HTR-8/SVneo (cell line): ENCODE measurements at places on chromosomes 11 and 22.

DNA sequence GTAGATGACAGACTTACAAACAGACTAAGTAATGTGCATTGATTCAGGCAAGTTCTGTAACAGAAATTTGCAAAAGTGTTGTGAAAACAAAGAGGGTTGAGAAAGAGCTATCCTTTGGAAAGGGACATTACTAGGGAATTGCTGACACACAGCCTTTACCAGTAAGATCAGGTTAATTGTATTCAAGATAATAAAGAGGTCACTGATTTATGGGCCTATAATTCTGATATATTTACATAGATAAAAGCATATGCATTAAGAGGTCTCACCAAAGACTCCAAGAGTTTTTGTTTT is 138.7 kb downstream of the MAML2 start:
- no peak for DNase-seq

GRCh38 chr11:33869481-33870422 is 22.1 kb downstream of the LMO2 start:
- DNase-seq, result peak; percentile 25

DNA sequence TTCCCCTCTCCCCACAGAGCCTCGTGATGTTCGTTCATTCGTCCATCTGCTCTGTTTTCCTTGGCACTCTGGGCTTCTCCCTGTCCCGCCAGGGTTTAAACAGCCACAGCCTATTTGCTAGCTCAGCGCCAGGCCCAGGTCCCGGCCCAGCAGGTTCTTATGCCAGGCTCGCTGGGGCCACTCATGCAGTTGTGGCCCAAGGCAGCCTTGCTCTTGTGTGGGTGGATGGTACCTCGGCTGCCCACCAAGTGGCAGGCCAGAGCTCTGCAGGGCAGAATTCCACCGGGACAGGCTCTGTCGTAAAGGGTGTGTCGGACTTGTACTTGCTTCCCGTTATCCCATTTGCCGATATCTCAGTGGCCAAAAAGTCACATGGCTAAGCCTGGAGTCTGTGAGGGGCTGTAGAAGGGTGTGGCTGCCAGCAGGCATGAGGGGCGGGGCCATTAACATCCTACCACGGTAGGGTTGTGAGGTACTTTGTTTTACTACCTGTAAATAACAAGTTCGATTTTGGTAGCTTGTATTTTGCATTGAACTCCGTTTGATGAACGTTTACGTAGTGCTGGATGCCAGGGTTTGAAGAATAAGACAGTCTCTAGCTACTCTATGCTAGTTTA is 7.9 kb downstream of the FAM118A start:
- DNase-seq, result no peak

DNA sequence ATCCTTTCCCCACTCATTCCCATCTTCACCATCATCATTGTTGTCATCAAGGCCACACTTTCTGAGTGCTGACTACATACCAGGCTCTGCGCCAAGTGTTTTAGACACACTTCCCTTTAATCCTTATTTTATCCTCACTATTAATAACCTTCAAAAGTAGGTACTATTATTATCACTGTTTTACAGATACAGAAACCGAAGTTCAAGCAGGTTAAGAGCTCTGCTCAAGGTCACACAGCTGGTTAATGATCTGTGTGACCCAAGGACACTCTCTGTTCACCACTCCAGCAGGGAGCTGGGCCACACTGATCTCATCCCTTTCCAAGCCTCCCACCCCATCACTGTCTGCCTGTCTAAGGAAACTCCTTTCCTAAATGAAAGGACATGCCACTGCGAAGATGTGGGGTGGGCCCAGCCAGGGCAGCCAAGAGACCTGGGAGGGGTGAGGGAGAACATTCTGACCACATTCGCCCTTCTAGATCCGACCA is 17.2 kb upstream of the TSKU start:
- no peak for DNase-seq

DNA sequence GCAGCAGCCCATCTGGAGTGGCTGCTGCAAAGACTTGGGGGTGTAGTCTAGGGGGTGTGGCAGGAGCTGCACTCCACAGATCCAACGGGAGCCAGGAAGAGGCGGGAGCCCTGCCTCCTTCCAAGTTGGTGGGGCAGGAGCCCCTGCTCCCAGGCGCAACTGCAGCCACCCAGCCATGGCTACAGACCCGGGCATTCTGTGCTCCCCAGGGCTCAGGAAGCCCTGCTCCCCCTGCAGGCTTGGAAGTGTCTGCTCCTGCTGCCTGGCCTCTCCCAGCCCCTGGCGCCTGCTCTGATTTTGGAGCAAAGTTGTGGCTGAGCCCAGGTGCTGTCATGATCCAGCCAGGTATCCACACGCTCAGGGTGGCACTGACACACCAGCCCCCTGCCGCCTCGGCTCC is 58.5 kb downstream of the CCDC34 start:
- no peak for DNase-seq

GRCh38 chr11:13837286-13837685 is 125.2 kb upstream of the SPON1 start:
- no peak for DNase-seq

GRCh38 chr22:20116376-20116950 is 559 bp downstream of the RANBP1 start:
- no peak for DNase-seq

- no peak for DNase-seq
These were observed 36.7 kb downstream of the ISX start for GRCh38 chr22:35102663-35103062.

- DNase-seq, result no peak
These were observed 1.2 kb downstream of the KCNQ1OT1 start for GRCh38 chr11:2698386-2699184.

DNA sequence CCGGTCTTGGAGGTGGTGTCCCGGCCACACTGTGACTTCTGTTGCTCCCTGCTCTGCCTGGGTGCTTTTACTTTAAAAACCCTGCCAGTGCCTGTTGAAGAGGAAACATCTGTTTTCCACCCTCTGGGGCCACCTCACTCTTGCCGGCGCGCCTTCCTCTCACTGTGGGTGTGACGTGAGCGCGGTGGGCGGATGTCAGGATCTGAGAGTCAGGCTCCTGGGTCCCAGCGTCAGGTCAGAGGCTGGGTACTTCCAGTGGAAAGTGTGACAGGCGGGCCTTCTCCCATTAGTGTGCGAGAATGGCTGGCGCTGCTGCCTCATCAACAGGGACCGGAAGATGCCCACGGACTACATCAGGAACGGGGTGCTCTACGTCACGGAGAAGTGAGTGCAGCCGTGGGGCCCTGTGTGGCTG is 54.2 kb downstream of the GRAMD4 start:
- DNase-seq, result no peak

- DNase-seq, result peak; percentile 41
These were observed 35.9 kb downstream of the MYO18B start for GRCh38 chr22:25777870-25778269.

GRCh38 chr11:31804312-31805036 is 6.6 kb downstream of the PAX6 start:
- DNase-seq, result no peak

- peak; percentile 45 for DNase-seq
These were observed 5.7 kb downstream of the UPK3A start for GRCh38 chr22:45290410-45290936.

DNA sequence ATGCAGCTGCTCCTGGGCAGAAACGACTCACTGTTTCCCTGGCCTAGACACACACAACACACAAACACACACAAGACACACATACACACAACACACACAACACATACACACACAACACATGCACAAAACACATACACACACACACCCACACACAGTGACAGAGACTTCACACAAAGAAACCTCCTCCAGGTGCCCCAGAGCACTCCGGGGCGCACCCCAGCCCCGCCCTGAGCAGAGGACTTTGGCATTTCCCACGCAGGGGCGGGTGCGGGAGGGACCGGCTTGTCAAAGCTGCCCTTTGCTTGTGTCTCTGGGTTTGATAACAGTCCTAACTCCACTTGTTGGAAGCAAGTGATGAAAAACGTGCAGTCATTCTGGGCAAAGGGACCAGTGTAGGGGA is 6.5 kb downstream of the APOBEC3A start:
- DNase-seq, result no peak

DNA sequence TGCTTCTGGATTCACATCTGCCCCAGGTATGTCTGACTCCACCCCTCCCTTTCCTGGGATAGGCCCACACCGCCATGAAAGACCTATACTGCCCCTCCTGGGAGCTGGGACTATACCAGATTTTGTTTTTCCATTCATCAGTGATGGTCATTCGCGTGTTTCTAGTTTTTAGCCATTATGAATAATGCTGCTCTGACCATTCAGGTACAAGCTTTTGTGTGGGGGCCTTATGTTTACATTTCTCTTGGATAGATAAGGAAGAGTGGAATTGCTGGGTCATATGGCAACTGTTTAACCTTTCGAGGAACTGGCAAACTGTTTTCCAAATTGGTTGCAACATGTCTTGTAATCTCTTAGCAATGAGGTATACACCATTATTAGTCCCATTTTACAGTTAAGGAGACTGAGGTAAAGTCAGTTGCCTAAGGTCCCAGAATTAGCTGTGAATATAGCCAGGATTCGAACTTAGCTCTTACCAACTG is 1.2 kb upstream of the TBC1D10A start:
- DNase-seq, result no peak

DNA sequence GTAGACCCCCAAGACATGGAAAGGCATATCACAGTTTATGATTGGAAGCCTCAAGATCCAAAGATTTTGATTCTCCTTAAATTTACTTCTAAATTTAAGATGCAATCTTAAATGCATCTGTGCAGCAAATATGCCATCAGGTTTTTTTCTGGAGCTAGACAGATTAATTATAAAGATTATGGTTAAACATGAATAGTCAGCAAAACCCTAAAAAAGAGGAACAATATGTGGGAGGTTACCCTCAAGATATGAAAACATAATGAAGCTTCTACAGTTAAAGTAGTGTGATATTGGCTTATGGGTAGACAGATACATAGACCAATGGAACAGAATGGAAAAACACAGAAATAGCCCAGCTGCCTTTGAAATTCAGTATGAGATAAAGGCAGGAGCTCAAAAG is 31.7 kb downstream of the OR8B12 start:
- no peak for DNase-seq

DNA sequence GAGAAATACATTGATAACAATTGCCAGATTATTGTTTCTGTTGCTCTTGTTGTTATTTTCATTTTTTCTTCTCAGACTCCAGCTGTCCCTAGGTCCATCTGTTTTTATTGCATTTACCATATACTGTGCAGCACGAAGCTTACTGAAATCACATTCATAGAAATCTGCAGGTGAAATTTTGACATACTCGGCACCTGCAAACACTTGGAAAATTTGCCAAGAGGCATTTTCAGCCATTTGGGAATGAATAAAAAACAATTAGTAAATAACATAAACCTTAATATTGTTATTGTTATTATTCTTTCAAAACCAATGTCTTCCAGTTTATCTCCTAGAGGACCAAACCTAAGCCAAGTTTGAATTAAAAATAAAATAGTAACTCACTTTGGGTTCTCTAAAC is 2357.2 kb downstream of the LRRC4C start:
- DNase-seq, result no peak

GRCh38 chr22:37898441-37899181 is 7.5 kb upstream of the MICALL1 start:
- no peak for DNase-seq

GRCh38 chr22:47369020-47369419 is 606.6 kb downstream of the TBC1D22A start:
- DNase-seq, result no peak

DNA sequence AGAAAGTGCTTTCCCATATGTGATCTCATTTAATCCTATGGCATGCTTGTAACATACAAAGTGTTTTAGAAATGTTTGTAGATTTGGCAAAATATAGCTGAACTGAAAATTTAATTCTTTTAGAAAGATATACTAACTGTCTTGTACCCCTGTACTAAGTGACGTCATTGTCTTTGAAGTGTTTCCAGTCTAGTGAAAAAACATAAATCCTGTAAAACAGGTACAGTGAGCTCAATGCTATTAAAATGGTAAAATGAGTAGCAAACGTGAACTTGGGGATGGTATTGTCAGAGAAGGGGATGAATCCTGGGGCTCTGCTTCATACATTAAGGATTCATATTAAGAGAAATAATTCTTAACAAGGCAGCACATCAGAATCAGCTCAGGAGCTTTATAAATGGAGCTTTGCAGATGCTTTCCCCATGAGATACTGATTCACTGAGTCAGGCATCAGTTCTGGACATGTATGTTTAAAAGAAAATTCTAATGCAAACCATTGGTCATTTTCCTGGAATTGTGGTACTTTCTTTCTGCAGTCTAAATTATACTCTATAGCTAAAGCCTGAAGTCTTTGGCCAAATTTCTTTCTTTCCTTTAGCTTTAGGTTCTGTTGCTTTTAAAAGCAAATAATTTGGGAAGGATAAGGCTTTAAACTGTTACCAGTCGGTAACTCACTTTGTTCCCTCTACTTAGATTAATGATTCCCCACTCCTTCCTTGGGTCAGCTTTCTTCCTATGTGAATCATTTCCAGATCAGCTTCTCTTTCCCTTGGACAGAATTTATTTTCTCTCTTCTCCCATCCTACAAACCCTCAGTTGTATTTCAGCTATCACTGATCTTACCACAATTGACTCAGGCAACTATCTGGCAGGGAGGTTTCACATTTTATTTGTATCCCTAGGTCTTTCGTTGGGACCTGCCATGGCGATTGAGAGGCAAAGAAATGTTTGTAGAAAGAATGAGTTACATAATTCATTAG is 57.5 kb upstream of the DDI1 start:
- no peak for DNase-seq

DNA sequence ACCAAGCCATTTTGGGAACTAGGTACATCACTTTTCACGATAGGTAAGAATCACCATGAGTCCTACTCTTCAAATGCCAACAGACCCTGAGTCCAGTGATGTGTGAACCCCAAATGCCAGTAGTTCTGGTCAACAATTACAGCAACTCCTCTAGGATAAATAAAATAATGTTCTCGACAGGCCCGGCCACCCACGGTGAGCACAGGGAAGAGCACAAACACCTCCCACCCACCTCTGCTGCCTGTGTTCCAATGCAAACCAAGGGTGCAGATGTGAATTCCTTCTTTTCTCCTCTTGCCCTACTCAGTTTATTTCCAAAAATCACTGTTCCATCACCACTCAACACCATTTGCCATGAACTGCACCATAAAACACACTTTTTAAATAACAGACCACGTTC is 33.3 kb downstream of the MPPED2 start:
- DNase-seq, result no peak

DNA sequence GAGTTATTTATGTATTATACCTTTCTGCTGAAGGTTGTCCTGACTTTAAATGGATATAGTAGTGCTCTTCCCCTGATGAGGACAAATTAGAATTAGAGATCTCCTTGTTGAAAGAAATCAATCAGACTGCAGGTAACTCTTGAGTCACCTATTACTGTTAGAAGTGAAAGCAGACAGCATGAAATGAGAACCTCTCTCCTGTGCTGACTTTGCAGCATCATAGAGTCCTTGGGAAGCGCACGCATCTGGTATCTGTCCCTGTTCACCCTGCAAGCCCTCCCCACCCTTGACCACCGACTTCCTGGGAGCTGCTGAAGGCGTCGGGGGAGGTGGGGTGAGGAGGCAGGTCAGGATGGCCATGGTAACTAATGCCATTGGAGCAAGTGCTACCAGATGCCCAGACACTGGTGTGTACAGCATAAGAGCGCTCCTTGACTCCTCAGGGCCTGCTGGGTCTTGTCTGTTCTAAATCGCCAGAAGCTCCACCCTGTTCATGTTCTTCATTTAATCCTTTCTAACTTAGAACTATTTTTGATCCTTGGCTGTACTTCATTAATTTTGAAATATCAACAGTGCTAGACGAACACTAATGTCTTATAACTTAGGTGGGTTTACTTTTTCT is 143.9 kb downstream of the WNT7B start:
- no peak for DNase-seq
